ENCODE measurements at places on chromosomes 3 and 15. TPM values are rescaled to one million over a fixed set of nuclear protein-coding genes. Genes with fewer than 3 reads are reported as not detected.

- no peak overlapping the region for H3K27ac ChIP-seq
- H3K4me1 ChIP-seq, result peaks cover 3% of the 10 kb centered on the region
Measured at GRCh38 chr3:50486219-50486888, 17.1 kb downstream of the CACNA2D2 start.

- H3K27me3 ChIP-seq, result peaks cover 2% of the 10 kb centered on the region
- peaks cover 7% of the 10 kb centered on the region for H3K36me3 ChIP-seq
- H3K27ac ChIP-seq, result no peak overlapping the region
- H3K4me1 ChIP-seq, result peaks cover 45% of the 10 kb centered on the region
Measured at GRCh38 chr3:52532838-52533622, 627 bp downstream of the NT5DC2 start.

GRCh38 chr15:77418966-77419835 is 703 bp downstream of the PEAK1 start:
- H3K4me3 ChIP-seq, result peak overlapping the region; percentile 92
- H3K27me3 ChIP-seq, result no peaks in the 10 kb centered on the region
- no peaks in the 10 kb centered on the region for H3K36me3 ChIP-seq
- peak overlapping the region; percentile 7 for H3K27ac ChIP-seq

DNA sequence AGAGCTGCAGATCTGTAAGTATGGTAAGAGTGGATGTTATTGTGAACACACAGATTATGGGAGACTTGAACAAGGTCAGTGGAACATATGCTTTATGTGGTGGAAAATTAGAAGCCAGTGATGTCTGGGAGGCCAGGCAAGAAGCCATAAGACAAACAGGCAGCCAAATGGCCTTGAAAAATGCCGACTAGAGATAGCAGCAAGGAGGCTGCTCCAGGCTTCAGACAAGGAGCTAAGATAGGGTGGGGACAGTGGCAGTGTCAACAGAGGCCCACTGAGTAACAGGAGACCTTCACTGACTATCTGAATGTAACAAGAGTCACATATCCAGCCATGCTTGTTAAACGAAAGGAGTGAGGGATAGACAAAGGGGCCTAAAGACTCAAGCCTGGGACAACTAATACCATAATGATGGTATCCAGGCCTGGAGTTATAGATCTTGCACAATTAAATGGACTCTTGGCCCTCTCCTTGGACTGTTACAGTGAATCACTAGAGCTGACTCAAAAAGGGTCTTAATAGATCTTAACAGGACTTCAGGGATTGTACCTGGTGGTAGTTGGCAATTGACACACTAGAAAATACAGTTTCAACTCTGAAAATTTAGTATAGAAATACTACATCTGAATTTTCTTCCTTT is 50.6 kb downstream of the CFAP20DC start:
- no peak for DNase-seq
- H3K27me3 ChIP-seq, result no peaks in the 10 kb centered on the region
- peaks cover 7% of the 10 kb centered on the region for H3K4me1 ChIP-seq
- no peak overlapping the region for H3K27ac ChIP-seq
- no peak overlapping the region for H3K4me3 ChIP-seq

DNA sequence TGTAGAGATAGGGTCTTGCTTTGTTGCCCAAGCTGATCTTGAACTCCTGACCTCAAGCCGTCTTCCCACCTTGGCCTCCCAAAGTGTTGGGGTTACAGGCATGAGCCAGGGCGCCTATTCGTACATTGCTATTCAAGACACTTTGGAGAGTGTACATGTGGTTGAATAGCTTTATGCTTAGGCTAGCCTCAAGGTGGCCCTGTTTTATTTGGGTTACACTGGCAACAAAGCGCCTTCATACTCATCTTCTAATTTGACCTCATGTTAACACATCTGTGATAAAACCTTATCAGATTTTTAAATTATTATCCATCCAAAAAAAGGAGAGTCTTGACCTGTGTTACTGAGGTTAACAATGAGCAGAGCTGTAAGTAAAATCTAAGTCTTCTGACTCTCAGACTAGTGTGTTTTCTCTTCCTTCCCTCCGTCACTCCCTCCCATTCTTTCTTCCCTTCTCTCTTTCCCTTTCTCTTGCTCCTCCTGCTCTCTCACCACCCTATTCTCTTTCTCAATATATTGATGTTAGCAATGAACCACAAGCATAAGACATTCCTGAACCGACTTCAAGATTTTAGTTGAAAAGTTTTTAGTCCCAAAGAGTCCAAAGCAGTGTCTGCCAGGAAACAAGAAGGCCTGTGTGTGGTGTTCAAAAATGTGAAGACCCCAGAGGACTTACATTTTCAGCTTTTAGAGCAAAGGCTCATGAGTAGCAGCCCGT is 603.7 kb upstream of the CFAP20DC start:
- no peak for DNase-seq
- peaks cover 2% of the 10 kb centered on the region for H3K36me3 ChIP-seq
- H3K4me1 ChIP-seq, result peaks cover 5% of the 10 kb centered on the region
- no peak overlapping the region for H3K27ac ChIP-seq

- peaks cover under 1% of the 10 kb centered on the region for H3K27me3 ChIP-seq
Measured at GRCh38 chr15:48112242-48112641, 8.5 kb upstream of the SLC24A5 start.

- peaks cover 5% of the 10 kb centered on the region for H3K4me1 ChIP-seq
- no peaks in the 10 kb centered on the region for H3K27me3 ChIP-seq
- no peaks in the 10 kb centered on the region for H3K36me3 ChIP-seq
- H3K27ac ChIP-seq, result no peak overlapping the region
- no peak for DNase-seq
Measured at GRCh38 chr3:129409541-129409940, 18.9 kb downstream of the EFCAB12 start.

The CYFIP1 gene
- 116 TPM for total RNA-seq

The COX17 gene
- 27.7 TPM for total RNA-seq

DNA sequence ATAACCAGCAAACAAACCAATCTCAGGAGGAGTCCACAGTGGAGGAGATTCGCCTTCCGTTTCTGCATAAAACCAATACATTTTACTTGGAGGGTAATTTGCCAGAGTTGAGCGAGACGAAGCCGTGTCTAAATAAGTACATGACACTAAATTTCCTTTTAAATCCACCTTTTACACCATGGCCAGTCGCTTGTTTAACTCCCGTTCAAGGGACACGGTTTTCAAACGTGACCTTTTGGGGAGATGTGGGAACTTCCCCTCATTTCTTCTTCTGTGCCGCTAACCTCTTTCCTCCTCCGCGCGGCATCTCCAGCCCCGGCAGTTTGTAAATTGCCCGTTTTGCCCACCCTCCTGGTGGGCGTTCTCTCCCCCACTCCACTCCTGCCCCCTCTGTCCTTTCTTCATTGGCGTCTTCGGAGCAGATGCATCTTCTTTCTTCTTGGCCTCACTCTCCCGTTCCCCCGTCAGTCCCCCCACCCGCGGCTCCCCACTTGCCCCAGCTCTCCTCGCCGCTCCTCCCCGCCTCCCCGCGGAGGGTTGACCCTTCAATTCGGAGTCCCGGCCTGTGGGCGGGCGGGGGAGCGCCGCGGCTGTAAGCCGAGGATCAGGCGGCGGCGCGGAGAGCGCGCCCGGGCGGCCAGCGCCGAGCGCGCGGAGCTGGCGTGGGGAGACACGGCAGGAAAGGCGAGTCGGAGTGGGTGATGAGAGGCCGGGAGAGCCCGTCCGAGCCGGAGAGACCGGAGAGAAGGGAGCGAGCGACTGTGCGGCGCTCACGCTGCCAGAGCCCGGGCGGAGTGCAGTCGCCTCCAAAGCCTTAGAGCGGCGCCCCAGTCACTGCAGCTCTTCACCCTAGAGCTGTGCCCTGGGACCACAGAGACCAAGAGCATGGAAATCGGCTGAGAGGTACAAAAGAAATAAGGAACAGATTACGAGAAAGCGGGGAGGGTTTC is at the start of gene NLGN1:
NLGN1 (plus strand) TSS at position 584 of the 950 bp plus-strand sequence.
- peak within 1 kb of the TSS; percentile 96 for H3K4me3 ChIP-seq
- DNase-seq, result peak; percentile 63
- H3K27me3 ChIP-seq, result peaks cover 9% of the 10 kb centered on the region

DNA sequence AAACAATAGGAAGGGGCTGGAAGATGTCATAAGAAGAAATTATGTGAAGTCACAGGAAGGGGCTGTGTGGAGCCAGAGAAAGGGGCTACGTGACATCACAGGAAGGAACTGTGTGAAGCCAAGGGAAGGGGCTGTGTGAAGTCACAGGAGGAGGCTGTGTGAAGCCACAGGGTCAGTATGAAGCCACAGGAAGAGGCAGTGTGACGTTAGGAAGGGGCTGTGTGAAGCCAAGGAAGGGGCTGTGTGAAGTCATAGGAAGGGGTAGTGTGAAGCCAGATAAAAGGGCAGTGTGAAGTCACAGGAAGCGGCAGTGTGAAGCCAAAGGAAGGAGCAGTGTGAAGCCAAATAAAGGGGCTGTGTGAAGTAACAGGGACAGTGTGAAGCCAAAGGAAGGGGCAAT is 32.5 kb downstream of the GASK1A start:
- DNase-seq, result no peak
- no peak overlapping the region for H3K27ac ChIP-seq
- H3K4me1 ChIP-seq, result no peaks in the 10 kb centered on the region
- H3K36me3 ChIP-seq, result no peaks in the 10 kb centered on the region
- H3K27me3 ChIP-seq, result peaks cover 2% of the 10 kb centered on the region
- H3K4me3 ChIP-seq, result no peak overlapping the region

DNA sequence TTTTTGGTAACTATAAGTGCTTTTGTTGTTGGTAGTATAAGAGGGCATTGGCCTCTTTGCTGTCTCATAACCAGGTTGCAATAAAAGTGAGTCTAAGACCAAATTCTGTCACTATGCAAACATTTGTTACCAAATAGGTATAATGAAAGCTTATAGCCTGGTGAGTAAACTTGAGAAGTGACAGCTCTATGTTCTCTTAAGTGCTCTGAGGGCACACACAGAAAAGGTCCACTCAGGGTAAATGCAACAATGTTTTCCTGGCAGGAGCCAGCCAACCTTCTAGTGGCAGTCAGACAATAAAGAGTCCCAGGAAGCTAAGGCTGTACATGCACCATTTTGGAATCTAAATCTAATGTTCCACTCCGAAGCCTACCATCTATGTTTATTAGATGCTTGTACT is 262.1 kb upstream of the TGFBR2 start:
- no peak overlapping the region for H3K27ac ChIP-seq
- H3K4me1 ChIP-seq, result peaks cover 4% of the 10 kb centered on the region
- no peaks in the 10 kb centered on the region for H3K36me3 ChIP-seq
- no peak for DNase-seq
- no peaks in the 10 kb centered on the region for H3K27me3 ChIP-seq

The ZNF80 gene
- total RNA-seq, result not detected

The MRPL46 gene
- 25.9 TPM for total RNA-seq

The FOXB1 gene
- total RNA-seq, result 5.9 TPM

The PLCB2 gene
- 8.7 TPM for total RNA-seq

DNA sequence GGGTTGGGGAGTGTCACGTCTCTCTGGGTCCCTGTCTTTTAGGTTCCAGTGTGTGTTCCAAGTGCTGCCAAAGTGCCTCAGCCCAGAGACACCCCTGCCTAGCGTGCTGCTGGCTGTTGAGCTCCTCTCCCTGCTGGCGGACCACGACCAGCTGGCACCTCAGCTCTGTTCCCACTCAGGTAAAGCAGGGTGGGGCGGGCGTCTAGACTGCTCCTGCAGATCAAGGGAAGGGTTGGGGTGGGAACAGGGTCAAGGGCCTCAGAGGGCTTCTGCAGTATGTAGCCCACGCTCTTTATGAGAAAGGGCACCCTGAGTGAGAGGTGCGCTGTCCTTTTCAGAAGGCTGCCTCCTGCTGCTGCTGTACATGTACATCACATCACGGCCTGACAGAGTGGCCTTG is 17.2 kb downstream of the ATRIP start:
- H3K27ac ChIP-seq, result no peak overlapping the region
- no peaks in the 10 kb centered on the region for H3K36me3 ChIP-seq
- no peak for DNase-seq
- peaks cover 26% of the 10 kb centered on the region for H3K4me1 ChIP-seq
- no peak overlapping the region for H3K4me3 ChIP-seq

- no peak overlapping the region for H3K4me3 ChIP-seq
- H3K4me1 ChIP-seq, result peaks cover 9% of the 10 kb centered on the region
- no peaks in the 10 kb centered on the region for H3K27me3 ChIP-seq
- DNase-seq, result no peak
Measured at GRCh38 chr3:101811875-101812274, 32.9 kb downstream of the NXPE3 start.

DNA sequence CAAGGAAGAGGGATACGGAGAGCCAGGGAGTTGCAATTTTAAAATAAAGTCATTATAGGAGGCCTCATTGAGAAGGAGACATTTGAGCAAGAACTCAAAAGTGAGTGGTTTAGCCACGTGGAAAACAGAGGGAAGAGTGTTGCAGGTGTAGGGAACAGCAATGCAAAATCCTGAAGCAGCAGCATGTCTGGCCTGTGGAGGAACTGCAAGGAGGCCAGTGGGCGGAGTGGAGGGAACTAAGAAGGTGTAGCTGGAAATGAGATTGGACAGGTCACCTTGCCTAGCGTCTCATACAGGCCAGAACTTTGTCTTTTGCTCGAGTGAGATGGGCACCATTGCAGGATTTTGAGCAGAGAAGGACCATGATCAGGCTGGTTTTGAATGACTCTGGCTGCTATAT is 34.9 kb downstream of the SAXO2 start:
- no peak overlapping the region for H3K4me3 ChIP-seq
- H3K27ac ChIP-seq, result no peak overlapping the region
- DNase-seq, result no peak
- H3K4me1 ChIP-seq, result peaks cover 6% of the 10 kb centered on the region
- no peaks in the 10 kb centered on the region for H3K36me3 ChIP-seq
- H3K27me3 ChIP-seq, result no peaks in the 10 kb centered on the region

The SEMA7A gene
- total RNA-seq, result 14.4 TPM

DNA sequence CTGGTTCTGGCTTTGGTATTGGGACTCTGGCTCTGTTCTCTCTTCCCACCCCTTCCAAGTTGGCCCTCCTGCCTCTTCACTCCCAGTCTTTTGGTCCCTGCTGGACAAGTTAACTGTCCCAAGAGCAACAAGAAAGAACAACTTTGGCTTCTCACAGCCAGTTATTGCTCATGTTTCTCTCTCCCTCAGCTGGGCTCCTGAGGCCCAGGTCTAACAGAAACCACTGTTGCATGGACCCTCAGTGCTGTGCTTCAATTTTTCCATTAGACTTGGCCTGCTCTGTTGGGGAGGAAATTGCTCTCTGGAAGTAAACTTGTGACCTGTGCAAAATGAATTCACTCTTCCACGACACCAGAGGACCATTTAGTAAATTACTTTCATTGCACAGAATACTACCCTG is 64.5 kb downstream of the CHST2 start:
- no peaks in the 10 kb centered on the region for H3K4me1 ChIP-seq
- H3K4me3 ChIP-seq, result no peak overlapping the region
- no peak overlapping the region for H3K27ac ChIP-seq
- H3K36me3 ChIP-seq, result no peaks in the 10 kb centered on the region
- no peaks in the 10 kb centered on the region for H3K27me3 ChIP-seq
- no peak for DNase-seq

DNA sequence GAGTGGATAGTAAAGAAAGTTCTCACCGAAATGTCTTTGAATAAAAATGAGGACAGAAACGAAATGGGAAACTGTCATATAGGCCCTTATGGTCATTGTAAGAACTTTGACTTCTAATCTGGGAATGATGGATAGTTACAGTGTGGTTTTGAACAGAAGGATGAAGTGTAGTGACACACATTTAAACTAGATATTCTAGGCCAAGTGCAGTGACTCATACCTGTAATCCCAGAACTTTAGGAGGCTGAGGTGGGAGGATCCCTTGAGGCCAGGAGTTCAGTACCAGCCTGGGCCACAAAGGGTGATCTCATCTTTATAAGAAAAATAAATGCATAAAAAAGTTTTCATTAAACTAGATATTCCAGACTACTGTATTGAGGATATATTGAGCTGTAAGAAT is 452.8 kb downstream of the ROBO1 start:
- H3K27ac ChIP-seq, result no peak overlapping the region
- H3K4me3 ChIP-seq, result no peak overlapping the region
- no peak for DNase-seq
- H3K4me1 ChIP-seq, result no peaks in the 10 kb centered on the region

GRCh38 chr3:130772129-130772528 is 25.5 kb upstream of the PIK3R4 start:
- H3K4me3 ChIP-seq, result no peak overlapping the region
- peaks cover 11% of the 10 kb centered on the region for H3K27me3 ChIP-seq
- H3K4me1 ChIP-seq, result no peaks in the 10 kb centered on the region
- no peaks in the 10 kb centered on the region for H3K36me3 ChIP-seq
